ENCODE measurements at places on chromosomes 13 and 19.

- DNase-seq = no peak
Measured at GRCh38 chr19:10045371-10045770, 32.1 kb downstream of the RDH8 start.

- peak; percentile 49 for DNase-seq
Measured at GRCh38 chr13:77810430-77810829, 108.2 kb downstream of the EDNRB start.

DNA sequence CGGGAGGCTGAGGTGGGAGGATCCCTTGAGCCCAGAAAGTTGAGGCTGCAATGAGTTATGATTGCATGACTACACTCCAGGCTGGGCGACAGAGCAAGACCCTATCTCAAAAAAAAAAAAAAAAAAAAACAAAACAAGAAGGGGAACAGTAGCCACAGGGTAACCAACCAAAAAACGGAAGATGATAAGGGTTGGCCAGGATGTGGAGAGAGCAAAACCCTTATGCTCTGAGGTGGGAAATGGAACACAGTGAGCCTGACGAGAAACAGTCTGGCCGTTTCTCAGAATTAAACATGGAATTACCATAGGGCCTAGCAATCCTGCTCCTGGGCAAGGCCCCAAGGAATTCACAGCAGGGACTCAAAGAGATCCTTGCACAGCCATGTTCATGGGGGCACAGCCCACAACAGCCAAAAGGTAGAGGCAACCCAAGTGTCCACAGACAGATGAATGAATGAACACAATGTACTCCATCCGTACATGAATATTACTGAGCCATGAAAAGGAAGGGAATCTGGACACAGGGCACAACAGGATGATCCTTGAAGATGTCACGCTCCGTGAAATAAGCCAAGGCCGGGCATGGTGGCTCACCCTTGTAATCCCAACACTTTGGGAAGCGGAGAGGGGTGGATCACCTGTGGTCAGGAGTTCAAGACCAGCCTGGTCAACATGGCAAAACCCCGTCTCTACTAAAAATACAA lies 11.3 kb downstream of the NMRK2 start:
- no peak for DNase-seq

DNA sequence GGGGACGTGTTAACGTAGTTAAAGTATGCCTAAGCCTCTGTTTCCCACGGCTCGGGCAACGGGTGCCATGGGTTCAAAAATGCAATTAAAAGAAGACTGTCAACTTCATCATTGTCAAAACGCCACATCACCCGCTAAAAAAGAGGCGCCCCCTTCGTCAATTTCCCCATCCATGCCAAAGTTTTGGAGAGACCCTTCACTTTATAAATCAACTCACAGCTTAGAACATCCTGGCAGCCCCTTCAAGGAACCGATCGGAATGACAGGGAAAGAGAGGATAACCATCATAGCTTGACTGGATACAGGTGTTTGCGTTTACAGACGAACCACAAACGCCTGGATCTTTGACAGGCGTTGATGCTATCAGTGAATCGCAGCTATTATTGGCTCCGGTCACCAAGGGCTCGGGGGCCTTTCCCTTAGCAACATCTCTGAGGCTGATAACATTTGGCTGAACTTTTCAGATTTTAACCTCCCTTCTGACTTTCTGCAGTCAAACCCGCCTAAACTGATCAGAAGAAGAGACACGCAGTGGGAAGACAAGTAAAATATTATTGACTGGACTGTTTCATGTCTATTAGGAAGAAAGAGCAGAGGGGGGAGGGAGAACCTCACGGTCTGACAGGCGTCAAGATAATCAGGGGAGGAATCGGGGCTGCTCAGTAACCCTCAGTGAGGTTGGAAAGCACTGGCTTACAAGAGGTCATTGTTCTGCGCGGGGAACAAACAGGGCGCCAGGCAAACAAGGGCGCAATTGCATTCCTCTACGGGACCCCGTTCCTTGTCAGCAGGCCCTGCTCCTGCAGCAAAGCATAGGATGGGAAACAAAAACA lies 322.5 kb upstream of the ZNF507 start:
- no peak for DNase-seq

- peak; percentile 53 for DNase-seq
Measured at GRCh38 chr13:99043831-99044231, 66.0 kb upstream of the DOCK9 start.

DNA sequence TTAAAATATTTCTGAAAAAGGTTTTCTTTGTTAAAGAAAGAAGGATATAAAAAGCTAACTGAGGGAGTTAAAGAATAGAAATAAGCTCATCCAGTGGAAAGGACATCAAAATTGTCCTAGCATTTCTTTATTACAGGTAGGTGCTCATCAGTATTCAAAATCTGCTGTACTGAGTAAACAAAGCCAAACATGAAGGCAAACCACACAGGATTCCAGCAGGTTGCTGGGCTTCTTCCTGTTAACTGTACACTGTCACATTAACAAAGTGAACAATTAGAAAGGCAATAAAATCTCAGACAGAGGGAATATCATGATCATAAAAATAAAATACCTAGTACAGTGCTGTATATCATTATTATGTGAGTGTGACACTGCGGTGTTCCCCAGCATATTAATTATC lies 1541.0 kb downstream of the SLITRK5 start:
- DNase-seq = peak; percentile 86

- DNase-seq = no peak
Measured at GRCh38 chr13:23377579-23377978, 55.9 kb downstream of the SACS start.

DNA sequence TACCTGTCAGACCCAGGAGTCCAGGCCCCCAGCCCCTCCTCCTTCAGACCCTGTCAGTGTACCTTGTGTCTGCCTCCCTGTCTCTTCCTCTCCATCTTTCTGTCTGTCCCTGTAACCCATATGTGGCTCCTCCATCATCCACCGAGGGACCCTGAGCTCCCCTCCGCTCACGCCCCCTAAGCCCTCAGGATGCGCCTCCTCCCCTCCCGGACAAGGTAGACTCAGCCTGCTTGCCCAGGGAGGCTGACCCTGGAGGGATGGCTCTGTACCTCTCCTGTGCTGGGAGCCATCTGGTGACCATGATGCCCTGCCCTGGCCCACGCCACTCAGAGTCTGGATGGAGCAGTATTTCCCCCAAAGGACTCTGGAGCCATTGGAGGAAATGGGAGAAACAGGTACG lies 1.0 kb upstream of the CAPN12 start:
- no peak for DNase-seq

DNA sequence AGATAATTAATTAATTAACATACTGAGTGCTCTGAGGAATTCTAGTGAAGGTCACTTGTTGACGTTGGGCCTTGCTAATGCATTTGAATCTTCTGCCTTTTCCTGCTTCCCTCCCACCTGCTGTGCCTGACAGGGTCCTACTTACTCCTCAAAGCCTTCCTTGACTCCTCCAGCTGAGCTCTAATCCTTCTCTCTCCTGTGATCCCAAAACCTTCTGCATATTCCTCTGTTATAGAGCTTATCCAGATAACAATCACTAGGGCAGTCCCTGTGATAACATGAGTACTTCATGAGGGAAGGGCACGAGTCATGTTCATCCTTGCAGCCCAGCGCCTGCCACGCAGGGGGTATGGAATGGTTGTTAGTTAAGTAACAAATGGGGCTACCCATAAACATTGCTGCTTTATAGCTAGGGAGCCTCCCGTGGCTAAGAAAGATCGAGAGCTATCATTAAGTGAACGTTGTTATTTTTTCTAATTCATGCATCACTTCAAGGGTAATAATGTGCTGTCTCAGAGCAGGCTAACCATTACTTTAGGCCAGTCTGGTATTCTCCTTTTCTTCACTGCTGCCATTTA lies 19.1 kb upstream of the SPATA13 start:
- no peak for DNase-seq

DNA sequence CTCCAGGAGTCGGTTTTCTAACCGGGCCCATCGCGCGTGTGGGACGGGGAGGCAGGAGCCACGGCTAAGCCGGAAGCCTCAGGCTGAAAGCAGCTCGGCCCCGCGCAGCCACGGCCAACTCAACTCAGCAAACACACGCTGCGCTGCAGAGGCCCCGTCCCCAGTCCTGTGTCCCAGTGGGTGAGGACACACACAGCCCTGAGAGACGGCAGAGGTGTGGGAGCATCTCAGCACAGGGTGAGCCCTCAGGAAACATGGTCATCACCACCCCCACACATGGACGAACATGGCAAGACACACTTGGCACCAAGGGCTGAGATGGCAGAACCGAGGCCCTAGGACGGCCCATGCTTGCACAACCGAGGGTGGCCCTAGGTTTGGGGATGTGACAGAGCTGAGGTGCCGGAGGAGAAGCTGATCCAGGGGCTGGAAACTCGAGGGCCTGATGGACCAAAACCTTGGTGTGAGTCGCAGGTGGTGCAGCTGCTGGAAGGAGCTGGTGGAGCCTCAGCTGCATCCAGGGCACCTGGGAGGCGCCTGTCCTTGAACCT lies 29.0 kb upstream of the C13orf46 start:
- DNase-seq = no peak

- no peak for DNase-seq
Measured at GRCh38 chr13:45872566-45872965, 21.0 kb upstream of the SIAH3 start.

DNA sequence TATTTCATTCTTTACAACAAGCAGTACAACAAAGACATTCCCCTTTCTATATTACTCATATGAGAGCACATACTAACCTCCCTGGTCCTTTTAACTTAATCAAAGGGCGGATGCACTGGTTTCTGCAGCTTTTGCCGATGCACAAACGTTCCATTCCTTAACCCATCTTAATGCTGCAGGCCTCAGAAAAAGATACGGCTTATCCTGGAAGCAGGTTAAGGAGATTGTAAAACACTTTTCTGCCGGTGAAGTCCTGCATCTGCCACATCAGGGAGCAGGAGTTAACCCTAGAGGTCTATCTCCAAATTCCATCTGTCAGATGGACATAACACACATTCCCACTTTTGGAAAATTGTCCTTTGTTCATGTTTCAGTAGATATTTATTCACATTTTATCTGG lies 11.5 kb upstream of the ZNF814 start:
- no peak for DNase-seq

DNA sequence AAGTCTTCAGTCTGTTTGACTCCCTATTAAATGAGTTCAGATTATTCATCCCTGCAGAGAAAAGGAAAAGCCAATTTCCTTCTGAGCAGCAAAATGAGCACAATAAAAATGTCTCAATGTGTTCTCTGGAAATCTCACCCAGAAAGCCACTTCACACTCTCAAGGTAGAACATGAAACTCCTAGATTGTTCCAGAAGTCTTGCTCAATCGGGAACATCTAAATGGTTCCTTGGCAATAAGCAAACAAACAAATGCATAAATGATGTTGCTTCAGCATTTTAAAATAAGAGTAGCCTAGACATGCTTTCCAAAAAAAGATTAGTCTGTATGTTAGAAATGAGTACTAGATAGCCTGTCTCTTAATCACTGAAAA lies 59.7 kb upstream of the TNFRSF19 start:
- DNase-seq = no peak

GRCh38 chr19:34500656-34501120 lies 19.1 kb downstream of the WTIP start:
- no peak for DNase-seq

DNA sequence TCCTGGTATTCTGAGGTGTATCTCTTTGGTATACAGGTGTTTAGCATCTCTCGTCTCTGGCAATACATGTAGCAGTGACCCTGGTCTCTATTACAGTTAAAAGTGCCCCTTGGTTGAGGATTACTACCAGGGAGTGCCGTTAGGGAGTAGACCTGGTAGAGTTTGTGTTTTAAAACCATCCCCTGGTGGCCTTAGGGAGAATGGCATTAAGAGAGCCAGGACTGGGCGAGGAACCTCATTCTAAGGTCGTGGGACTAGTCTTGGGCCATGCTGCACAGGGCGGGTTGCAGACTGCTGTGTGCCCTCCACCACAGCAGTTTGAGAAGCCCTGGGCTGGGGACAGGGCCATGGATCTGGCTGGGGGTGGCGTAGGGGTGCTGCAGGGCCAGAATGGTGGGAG lies 35.0 kb downstream of the B3GLCT start:
- DNase-seq = no peak

DNA sequence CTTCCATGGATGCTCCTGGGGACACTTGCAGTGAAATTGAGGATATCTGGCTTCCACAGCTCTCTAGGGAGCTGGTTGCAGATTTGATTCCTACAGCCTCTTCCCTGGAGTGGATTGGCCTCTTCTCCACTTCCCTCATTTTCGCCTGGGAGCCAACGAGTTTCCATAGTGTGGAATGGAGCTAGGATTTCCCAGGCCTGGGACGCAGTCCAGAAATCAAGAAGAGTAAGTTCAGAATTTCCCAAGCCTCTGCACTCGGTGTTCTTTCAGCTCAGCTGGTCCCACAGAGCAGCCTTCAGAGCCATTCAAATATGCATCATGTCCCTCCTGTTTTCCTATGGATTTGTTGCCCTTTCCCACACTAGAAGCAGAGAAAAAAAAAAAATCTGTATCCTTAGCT lies 68.2 kb downstream of the RAP2A start:
- no peak for DNase-seq

DNA sequence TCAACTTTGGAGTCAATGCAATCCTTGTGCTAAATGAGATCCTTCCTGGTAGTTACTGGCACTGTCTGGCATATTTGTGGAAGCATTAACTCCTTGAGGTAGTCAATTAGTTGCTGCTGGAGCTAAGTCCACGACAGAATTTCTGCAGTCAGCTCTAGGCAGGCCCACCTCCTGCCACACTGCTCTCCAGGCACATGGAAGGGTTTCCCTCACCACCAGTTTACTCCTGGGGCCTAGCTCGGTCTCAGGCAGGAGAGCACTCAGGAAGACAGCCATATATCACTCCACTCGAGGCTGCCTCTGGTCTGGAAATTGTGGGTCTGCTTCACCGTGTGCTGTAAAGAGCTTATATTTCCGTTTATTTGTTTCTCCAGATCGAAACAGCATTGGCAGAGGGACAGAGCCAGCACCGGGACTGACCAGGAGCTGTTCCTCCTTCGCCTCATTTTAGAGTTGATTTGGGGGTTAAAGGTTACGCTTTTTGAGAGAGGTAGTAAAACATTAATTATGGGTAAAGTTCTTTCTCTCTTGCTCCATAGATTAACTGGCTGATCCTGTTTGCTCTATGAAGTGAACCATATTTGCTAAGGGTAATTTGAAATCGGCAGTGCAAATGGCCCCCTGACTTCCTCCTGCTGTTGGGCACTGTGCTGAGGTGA lies 20.6 kb upstream of the GTF3A start:
- no peak for DNase-seq

DNA sequence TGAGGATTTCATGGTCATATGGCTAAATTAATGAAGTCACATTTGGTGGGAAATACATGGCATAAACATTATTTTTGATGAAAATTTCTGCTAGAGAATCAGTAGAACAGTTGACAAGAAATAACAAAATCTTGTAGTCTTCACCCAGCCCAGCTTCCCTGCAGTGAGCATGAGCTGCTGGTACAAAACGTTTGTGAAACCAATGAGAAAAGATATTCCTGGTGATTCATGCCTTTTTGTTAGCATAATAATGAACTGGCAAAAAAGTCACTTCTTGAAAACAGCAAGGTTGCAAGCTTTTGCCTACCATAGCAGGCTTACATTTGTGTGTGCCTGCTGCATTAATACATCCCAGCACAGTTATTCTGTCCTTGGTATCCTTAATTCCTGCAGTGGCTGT lies 475.9 kb upstream of the HTR2A start:
- DNase-seq = no peak

GRCh38 chr19:38304352-38304865 lies 358 bp downstream of the C19orf33 start:
- no peak for DNase-seq

- peak; percentile 89 for DNase-seq
Measured at GRCh38 chr13:51797664-51798488, 6.1 kb downstream of the DHRS12 start.

All from NCI-H526 (cell line).